ENCODE measurements at places on chromosomes 3 and 15.

GRCh38 chr3:77236118-77236517 is 196.2 kb downstream of the ROBO2 start:
- DNase-seq = no peak

DNA sequence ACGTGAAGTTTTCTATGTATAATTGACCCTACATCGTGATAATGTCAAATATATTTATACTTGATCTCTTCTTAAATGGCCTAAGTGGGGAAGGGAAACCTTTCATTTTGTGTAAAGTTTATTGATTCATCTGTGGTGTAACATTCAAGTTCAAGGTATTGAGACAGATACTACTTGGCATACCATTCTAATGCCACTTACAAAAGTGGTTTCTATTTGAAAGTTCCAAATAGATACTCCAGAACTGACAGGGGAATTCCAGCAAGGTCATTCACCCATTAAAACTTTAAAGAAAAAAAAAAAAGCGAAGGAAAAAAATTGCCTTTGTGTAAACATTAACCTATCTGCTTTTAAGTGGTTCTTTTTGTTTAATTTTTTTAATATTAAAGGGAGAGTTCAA is 45.3 kb upstream of the MAP3K13 start:
- DNase-seq = no peak

DNA sequence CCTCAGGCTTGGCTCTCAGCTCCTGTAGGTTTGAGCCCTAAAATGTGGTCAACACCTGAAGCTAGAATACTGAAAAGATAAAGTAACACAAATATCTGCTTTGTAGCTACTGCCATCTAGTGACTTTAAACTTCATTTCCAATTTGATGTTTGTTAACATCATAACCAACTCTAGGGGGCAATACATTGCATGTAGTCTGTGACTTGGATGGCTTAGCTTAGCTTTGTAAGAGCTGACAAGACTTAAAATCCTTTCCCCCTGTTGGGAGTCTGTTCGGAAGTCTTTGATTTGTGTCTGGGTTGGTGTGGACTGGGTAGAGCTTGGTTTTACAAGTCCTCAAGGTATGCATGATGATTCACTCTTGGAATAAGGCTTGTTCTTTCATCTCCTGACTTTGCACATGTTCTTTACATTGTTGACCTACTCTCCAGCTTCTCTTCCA is 51.7 kb downstream of the SCN11A start:
- peak; percentile 57 for DNase-seq

GRCh38 chr15:68930268-68931022 is at the start of gene SPESP1:
TSS of gene SPESP1 (plus strand) at chr15:68930525. CDS start at chr15:68930654, 129 bp downstream.
- no peak for DNase-seq

DNA sequence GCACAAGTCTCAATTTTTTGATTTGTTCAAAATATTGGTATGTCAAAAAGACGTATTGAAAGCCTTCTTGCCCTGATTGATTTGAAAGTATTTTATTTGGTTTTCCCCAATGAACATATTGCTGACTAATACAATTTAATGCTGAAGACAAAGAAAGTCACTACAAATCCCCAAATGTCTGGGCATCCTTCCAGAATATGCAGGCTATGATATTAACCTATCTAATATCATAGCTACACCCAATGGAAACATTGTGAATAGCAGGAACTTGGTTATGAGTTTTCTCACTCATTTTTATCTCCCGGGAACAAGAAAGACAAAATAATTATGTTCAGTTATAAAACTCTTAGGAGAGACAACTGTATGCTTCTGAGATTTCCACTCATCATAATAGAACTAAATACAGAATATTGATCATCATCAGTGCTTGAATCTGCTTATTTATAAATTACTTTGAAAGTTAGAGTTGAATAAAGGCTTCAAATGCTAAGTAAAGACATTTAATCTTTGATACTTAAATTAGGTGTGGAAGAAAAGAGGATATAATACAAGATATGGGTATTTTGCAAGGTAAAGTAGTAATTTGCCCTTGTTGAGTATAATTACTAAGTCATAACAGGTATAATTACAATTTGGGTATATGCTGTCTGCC is 483.9 kb downstream of the RBMS3 start:
- peak; percentile 89 for DNase-seq

DNA sequence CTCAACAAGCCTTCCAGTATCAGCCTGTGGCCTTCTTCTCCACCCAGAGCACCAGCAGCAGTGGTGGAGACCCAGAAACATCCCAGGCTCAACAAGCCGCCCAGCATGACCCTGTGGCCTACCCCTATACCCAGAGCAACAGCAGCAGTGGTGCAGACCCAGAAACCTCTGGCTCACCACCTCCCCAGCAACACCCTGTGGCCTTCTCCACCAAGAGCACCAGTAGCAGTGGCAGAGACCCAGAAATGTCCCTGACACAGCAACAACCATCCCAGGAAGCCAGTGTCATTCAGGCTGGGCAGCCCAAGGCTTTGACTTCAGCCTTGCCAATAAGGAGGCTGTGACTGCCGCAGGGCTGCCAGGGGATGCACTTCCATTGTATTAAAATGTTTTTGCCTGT is 16.3 kb upstream of the EMC3 start:
- no peak for DNase-seq

- no peak for DNase-seq
These were observed 41.2 kb downstream of the KLF15 start for GRCh38 chr3:126316031-126316461.

- no peak for DNase-seq
These were observed 662.0 kb upstream of the GBE1 start for GRCh38 chr3:82423268-82424030.

- DNase-seq = no peak
These were observed 945.1 kb downstream of the ROBO1 start for GRCh38 chr3:78822726-78823125.

GRCh38 chr15:99154271-99154670 is 49.4 kb downstream of the SYNM start:
- DNase-seq = no peak

DNA sequence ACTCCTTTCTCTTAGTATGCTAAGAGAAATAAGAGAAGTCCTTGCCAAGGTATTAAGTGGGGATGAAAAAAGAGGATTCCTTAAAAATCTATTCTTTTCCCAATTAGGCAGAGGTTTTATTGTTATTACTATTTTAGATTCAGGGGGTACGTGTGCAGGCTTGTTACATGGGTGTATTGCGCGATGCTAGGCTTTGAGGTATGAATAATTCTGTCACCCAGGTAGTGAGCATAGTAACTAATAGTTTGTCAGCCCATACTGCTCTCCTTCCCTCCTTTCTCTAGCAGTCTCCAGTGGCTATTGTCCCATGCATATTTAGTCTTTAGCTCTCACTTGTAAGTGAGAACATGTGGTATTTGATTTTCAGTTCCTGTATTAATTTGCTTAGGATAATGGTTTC is 83.9 kb downstream of the LEKR1 start:
- DNase-seq = no peak

GRCh38 chr3:198079771-198080520 is 119.9 kb downstream of the LMLN start:
- DNase-seq = no peak

DNA sequence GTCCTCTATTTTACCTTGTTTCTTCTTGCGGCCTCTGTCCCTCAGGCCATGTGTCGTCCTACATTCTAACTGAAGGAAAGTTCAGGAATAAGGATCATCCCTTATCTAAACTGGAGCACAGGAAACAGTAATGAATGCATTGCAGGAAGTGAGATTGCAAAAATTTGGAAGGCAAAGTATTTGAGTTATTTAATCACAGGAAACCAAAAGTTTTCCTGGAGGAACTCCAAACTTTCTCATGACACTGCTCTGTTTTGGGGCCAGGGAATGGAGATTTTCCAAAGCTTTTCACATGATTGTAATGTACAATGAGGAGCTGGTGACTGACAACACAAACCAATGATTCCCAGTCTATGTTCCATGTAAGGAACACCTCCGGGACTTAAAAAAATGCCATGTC is 57.8 kb upstream of the PLSCR4 start:
- peak; percentile 9 for DNase-seq

- no peak for DNase-seq
These were observed 103.0 kb upstream of the TBL1XR1 start for GRCh38 chr3:177300039-177300833.

DNA sequence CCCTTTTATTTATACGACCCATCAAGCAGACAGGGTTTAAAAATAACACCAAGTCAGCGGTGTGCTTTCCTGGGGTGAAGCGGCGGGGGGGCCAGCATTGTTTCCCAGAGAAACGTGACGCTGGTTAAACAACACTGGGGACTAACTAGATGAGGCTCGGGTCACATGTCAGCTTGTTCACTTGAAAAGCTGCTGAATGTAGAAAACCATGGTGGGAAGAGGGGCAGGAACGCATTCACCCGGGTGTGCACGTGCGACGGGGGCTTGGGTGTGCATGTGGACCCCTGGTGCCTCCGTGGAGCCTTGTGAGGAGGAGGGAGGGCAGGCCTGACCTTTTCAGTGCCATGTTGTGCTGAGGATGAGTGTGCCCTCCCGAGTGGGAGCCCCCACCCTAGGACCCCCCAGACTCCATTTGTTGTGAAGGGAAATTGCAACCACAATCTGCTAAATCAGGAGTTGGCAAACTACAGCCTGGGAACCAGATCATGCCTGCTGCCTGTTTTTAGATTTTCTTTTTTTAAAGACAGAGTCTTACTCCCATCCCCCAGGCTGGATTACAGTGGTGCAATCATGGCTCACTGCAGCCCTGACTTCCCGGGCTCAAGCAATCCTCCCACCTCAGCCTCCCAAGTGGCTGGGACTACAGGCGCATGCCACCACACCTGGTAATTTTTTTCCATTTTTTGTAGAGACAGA is 70.4 kb upstream of the CMTM7 start:
- DNase-seq = no peak

- no peak for DNase-seq
These were observed 8.2 kb upstream of the PDHB start for GRCh38 chr3:58441514-58442450.

Data from NCI-H446 (cell line).